Osteocyte (in vitro differentiated cells): ENCODE measurements at places on chromosomes 11 and 22.

DNA sequence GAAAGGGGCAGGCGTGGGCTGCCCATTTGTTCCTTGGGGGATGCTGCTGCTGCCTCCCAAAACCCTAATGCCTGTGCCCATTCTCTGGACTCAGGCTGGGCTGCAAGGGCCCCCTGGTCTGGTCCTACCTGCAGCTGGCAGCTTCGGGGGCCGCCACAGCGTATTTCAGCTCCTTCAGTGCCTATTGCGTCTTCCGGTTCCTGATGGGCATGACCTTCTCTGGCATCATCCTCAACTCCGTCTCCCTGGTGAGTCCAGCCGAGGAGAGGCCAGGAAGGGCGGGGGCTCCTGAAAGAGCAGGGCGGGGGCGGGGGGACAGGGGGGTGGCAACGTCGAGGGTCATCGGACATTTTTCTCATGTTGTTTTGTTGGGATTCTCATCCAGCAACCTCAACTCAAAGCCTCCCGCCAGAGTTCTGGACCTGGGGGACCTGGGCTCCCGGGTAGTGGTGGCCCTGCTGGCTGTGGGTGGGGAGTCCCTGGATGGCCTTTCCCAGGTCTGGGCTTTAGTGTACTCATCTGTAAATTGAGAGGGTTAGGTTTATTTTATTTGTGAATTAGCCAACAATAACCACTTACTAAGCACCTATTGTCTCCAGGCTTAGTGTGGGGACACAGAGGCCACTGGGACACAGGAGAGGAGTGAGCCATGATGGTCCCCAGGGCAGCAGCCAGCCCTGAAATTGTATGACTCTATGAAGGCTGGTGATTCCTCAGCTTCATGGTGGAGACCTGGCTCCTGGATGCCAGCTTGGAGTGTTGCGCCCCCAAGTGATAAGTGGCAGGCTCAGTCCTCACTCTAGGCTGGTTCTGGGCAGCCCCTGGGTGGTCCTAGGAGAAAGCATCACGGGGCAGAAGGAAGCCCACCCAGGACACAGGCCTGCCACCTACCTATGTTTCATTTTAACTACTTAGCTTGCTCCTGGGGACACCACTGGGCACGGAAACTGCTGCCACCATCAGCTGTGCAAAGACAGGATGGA is 36.0 kb downstream of the CAPN1 start:
- H3K27me3 ChIP-seq: no peaks in the 10 kb centered on the region
- peaks cover 3% of the 10 kb centered on the region for H3K4me1 ChIP-seq
- H3K4me3 ChIP-seq: no peak overlapping the region
- H3K27ac ChIP-seq: no peak overlapping the region

- peaks cover 43% of the 10 kb centered on the region for H3K4me1 ChIP-seq
- no peaks in the 10 kb centered on the region for H3K36me3 ChIP-seq
- DNase-seq: peak; percentile 95
- H3K4me3 ChIP-seq: peak within 1 kb of the TSS; percentile 90
- H3K27ac ChIP-seq: peak within 1 kb of the TSS; percentile 87
- H3K27me3 ChIP-seq: no peaks in the 10 kb centered on the region
These were observed at the start of gene CLTCL1 for GRCh38 chr22:19291580-19292457. CLTCL1 (minus strand) TSS chr22:19291719; CDS start chr22:19291641, 78 bp downstream.

- no peak for DNase-seq
- no peak overlapping the region for H3K4me3 ChIP-seq
- H3K27ac ChIP-seq: no peak overlapping the region
- no peaks in the 10 kb centered on the region for H3K36me3 ChIP-seq
- no peaks in the 10 kb centered on the region for H3K27me3 ChIP-seq
These were observed 356.6 kb downstream of the CASP12 start for GRCh38 chr11:104541701-104542100.

- peaks cover 22% of the 10 kb centered on the region for H3K4me1 ChIP-seq
- H3K27me3 ChIP-seq: no peaks in the 10 kb centered on the region
- no peak for DNase-seq
- peak overlapping the region; percentile 97 for H3K27ac ChIP-seq
- peak overlapping the region; percentile 87 for H3K4me3 ChIP-seq
- peaks cover 5% of the 10 kb centered on the region for H3K36me3 ChIP-seq
These were observed 737 bp downstream of the BCL2L13 start for GRCh38 chr22:17639247-17639741.

DNA sequence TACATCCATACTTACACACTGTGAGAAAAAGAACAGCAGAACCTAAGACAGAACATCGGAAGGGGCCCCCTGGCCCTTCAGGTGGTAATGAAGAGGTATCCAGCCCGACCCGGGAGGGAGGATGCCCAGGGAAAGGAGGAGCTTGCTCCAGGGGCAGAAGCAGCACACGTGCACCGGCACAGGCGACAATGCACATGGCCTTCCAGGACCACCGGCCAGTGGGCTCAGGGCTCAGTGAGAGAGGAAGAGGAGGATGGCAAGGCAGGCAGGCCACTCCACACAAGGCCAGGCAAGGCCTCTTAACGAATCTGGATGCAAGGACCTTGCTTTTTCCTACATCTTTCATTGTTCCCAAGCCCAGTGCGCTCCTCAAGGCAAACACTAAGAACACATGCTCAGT is 52.6 kb downstream of the MICAL3 start:
- peaks cover 55% of the 10 kb centered on the region for H3K4me1 ChIP-seq
- no peaks in the 10 kb centered on the region for H3K27me3 ChIP-seq
- H3K27ac ChIP-seq: no peak overlapping the region
- no peak for DNase-seq
- H3K36me3 ChIP-seq: peaks cover 3% of the 10 kb centered on the region

- peaks cover 8% of the 10 kb centered on the region for H3K27me3 ChIP-seq
- H3K36me3 ChIP-seq: no peaks in the 10 kb centered on the region
- H3K4me1 ChIP-seq: no peaks in the 10 kb centered on the region
- H3K27ac ChIP-seq: no peak overlapping the region
- DNase-seq: no peak
These were observed 58.8 kb downstream of the CNTN5 start for GRCh38 chr11:99079576-99079975.

DNA sequence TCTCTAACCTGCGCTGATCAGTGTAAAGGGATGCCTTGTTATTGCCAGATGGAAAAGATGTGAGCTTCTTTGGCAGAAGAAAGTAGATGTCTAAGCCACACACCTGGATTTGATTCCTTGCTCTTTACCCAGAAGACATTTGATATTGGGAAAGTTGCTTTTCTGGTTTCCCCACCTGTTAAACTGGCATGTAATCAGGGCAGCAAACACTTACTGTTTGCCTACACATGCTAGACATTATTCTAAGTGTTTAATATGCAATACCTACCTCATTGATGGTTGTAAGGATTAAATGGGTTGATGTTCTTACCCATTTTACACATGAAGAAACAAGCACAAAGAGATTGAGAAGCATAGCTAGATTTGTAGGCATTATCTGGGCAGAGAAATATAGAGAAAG is 16.6 kb downstream of the ASRGL1 start:
- H3K27me3 ChIP-seq: no peaks in the 10 kb centered on the region
- H3K4me1 ChIP-seq: no peaks in the 10 kb centered on the region
- no peak for DNase-seq
- H3K27ac ChIP-seq: no peak overlapping the region

DNA sequence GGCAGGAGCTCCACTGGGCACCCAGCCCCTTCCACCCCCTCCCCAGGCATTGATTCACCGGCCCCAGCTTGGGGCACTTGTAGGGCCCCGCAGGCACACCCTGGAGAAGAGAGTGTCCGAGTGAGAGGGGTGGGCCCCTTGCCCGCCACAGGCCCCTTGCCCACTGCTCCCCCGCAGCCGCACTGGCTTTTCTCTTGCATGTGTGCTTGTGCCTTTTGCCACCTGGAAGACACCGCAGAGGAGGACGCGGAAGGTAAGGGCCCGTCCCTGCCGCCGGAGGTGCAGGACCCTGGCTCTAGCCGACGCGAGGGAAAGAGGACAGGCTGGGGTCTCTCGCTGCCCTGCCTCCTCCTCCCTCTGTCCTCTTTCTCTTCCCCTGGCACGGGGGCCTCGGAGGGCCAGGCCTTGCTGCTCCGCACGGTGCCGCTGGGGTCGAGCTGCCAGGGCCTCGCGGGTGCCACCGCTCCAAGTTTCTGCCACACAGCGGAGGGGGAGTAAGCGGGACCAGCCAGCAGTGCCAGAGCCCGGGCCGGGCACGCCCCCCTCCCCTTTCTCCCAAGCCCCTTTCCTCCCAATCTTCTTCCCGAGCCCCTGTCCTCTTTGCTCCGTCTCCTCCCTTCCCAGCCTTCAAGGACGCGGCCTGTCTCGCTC is 9.5 kb downstream of the TNNT3 start:
- no peak for DNase-seq
- H3K4me3 ChIP-seq: no peak overlapping the region
- peaks cover 10% of the 10 kb centered on the region for H3K27me3 ChIP-seq
- peaks cover 28% of the 10 kb centered on the region for H3K4me1 ChIP-seq
- no peak overlapping the region for H3K27ac ChIP-seq

DNA sequence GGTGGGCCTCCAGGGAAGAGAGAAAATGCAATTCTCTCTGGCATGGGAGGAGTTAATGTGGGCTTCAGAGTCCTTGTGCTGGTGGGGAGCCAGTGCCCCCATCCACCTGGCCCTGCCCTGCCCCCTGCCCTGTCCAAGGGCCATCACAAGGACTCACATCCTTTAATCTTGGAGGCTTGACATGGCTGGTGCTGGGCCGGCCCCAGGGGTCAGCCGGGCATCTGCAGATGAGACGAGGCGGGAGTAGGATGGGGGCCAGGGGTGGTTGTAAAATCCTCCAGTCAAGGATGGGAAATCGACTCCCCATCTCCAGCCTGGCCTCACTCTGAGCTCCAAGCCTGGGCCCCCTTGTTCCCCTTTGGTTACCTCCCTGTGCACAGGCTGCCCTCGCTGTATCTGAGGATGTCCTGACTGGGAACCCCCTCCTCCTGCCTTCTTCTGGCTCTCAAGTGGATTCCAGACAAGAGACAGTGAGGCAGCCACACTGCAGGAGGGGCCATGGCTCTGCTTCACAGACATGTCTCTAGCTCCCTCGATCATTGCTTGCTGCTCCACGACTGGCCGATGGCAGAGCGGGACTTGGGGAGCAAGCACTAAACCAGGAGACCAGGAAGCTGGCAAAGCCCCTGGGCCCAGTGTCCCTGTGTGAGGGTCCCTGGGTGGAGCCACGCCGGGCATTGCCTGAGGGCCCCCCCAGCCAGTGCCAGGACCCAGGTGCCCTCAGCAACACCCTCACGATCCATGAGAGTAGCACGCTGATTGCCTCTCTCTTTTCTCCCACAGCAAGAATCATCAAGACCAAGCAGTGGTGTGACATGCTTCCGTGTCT is 1120.5 kb downstream of the BRD1 start:
- no peaks in the 10 kb centered on the region for H3K36me3 ChIP-seq
- no peak overlapping the region for H3K27ac ChIP-seq
- no peaks in the 10 kb centered on the region for H3K4me1 ChIP-seq
- DNase-seq: no peak
- H3K4me3 ChIP-seq: no peak overlapping the region
- H3K27me3 ChIP-seq: no peaks in the 10 kb centered on the region

GRCh38 chr11:66971488-66971887 is 3.6 kb upstream of the C11orf86 start:
- peak overlapping the region; percentile 96 for H3K27ac ChIP-seq
- no peak for DNase-seq
- no peak overlapping the region for H3K4me3 ChIP-seq

DNA sequence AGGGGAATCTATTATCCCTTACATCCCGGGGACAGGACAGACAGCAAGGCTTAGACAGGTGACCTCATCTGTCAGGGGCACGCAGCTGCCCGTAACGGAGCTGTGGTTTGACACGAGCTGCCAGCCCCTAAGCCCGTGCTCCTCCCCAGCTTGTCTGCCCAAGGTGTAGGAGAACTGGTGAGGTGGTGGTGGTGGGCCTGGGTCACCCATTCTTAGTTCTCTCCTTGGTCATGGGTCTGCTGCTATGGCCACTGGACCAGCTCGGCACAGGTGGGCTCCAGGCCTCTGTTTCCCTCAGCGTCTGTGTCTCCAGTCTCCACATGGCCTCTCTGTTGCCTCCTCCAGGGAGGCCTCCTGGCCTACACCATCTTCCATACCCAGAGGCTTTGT is 5.4 kb downstream of the PARVG start:
- no peak overlapping the region for H3K4me3 ChIP-seq
- H3K4me1 ChIP-seq: peaks cover 2% of the 10 kb centered on the region
- no peak for DNase-seq
- no peaks in the 10 kb centered on the region for H3K36me3 ChIP-seq

GRCh38 chr22:40487663-40488249 is 117.4 kb downstream of the SGSM3 start:
- no peaks in the 10 kb centered on the region for H3K27me3 ChIP-seq
- no peak overlapping the region for H3K27ac ChIP-seq
- H3K4me3 ChIP-seq: no peak overlapping the region
- DNase-seq: no peak
- H3K36me3 ChIP-seq: no peaks in the 10 kb centered on the region

DNA sequence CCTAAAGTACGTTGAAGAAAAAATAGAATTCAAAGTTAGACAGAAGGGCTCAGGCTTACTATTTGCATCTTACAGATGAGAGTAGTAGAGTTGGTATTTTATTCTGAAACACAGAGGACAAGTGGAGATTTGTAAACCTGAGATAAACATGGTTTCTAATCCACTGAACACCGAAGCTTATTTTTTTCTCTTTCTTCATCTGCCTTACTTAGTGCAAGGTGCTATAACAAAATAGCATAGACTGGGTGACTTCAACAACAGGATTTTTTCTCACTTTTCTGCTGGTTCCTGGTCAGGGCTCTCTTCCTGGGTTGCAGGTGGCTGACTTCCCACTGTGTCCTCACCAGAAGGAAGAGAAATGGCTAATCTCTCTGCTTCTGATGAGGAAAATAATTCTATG is 2.1 kb upstream of the HBG1 start:
- H3K36me3 ChIP-seq: no peaks in the 10 kb centered on the region
- peaks cover 25% of the 10 kb centered on the region for H3K27me3 ChIP-seq
- DNase-seq: no peak
- H3K4me1 ChIP-seq: no peaks in the 10 kb centered on the region
- H3K27ac ChIP-seq: no peak overlapping the region

DNA sequence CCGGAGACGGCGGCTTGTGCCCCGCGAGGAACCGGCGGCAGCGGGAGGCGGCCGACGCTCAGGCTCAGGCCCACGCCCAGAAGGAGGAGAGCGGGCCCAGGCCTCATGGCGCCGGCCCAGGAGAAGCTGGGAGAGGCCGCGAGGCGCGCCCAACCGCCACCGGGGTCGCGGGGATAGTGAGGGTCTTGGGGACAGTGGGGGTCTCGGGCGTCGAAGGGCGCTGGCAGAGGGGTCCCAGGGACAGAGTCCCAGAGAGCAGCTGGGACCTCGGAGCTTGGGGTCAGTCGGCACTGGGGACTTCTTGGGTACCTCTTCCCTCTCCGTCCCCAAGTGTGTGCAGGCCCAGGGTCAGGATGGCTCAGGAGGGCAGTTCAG is at the start of gene PKDREJ:
PKDREJ (minus strand) TSS at position 128 of the 375 bp plus-strand sequence; CDS start at position 107, 21 bp downstream.
- peaks cover 9% of the 10 kb centered on the region for H3K4me1 ChIP-seq
- H3K36me3 ChIP-seq: no peaks in the 10 kb centered on the region
- DNase-seq: no peak
- H3K27ac ChIP-seq: no peak within 1 kb of the TSS
- H3K4me3 ChIP-seq: peak within 1 kb of the TSS; percentile 44
